Hematopoietic multipotent progenitor cell (in vitro differentiated cells): ENCODE measurements at places on chromosomes 6 and 20. TPM values are rescaled to one million over a fixed set of nuclear protein-coding genes. Genes with fewer than 3 reads are reported as not detected.

DNA sequence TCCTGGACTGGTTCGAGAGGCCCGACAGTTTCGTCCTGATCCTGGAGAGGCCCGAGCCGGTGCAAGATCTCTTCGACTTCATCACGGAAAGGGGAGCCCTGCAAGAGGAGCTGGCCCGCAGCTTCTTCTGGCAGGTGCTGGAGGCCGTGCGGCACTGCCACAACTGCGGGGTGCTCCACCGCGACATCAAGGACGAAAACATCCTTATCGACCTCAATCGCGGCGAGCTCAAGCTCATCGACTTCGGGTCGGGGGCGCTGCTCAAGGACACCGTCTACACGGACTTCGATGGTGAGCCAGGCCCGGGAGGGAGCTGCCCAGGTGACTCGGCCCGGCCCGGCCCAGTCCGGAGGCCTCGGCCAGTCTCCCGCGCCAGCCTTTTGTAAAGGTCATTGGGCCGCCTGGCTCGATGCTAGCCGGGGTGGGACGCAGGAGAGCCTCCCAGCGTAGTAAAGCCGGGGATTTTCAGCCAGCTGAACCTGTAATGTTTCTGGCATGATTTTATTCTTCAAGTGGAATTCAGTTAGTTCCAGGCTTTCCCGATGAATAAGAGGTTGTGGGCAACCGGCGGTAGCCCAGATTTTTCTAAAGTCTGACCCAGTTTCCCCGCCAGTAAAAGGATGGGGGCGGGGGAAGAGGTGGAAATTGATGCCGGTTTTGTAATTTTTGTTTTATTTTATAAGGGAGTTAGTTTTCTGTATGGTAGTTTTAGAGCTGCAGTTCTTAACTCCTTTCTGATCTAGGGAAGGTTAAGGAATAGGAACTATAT lies 1.4 kb downstream of the PIM1 start:
- DNase-seq = no peak

GRCh38 chr6:25303254-25303653 lies 24.1 kb downstream of the CARMIL1 start:
- no peak for DNase-seq

- DNase-seq = no peak
These were observed 47.1 kb downstream of the TRIM27 start for GRCh38 chr6:28876710-28877109.

- DNase-seq = no peak
These were observed 32.7 kb downstream of the TUBB2B start for GRCh38 chr6:3194535-3195419.

DNA sequence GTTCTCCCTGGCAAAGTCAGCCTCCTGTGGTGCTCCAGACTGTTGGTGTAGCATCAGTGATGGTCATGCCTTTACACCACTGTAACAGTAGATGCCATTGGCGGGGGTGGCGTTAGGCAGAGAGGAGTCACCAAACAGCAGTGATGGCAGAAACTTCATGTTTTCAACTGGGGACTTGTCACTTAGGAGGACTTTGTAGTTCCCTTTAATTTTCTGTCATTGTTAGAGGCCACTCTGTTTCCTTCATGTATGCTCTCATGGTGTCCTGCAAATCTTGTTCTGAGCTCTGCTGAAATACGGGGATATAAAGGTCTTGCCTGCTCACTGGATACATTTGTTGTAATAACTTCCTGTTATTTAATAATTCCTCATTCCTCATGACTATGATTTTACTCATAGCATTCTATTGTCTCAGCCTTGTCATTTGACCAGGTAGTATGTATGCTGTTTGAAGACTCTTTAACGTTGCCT lies 4.6 kb downstream of the MAP3K4 start:
- DNase-seq = no peak

GRCh38 chr20:38859070-38859690 lies 53.7 kb downstream of the PPP1R16B start:
- peak; percentile 10 for DNase-seq

DNA sequence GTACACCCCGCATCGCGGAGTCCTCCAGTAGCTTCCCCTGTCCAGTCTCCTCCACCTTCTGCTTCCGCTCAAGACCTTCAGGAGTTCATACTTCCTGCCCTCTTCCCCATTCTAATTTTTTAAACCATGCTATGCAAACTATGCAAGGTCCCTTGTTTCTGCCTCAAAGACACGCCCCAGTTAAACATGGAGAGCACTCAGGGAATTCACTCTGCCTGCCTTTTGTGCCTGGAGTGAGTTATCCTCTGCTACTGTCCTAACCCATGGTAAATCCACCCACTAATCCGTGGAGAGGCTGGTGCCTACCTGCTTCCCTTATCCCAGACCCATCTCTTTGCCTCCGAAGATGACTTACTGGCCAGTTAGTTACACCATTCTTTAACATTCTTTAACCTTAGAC lies 473.7 kb upstream of the JARID2 start:
- no peak for DNase-seq

- DNase-seq = no peak
These were observed 160.8 kb upstream of the BMP2 start for GRCh38 chr20:6606651-6607050.

DNA sequence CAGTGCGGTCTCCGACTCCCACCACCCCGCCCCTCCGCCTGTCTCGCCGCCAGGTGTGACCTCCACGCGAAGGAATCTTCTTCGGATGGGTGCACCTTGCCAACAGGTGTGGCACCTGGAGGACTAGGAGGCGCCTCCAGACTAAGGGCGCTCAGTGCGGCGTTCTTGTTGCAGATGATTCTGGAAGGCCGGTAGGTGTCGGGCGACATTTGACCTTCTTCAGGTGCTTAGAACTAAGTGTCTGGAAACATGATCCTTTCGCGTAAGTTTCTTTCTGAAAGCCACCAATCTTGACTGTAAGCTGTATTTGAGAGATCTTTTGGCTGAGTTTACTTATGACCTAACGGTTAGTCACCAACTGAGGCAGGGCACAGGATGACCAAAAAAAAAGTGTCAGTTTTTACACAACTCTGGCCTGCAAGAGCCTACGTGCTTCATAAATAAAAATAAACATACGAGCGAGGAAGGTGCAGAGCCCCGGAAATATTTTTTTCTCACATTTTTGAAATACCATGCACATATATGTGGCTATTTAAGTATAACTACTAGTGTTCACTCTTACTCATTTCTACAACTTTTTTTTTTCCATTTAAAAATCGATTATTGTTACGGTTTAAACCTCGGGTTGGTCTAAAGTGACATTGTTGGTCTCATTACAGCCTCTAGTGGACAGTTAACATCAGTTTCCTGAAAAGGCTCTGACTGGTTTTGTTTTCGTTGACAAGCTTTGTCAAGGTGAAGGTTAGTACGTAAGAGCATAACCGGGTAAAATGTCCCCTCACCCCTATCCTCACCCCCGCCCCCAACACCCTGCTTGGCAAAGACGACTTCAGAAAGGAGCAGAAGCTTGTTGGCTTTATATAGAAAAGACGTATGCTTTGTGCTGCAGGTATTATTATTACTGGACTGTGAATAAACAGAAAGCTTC lies 1.6 kb upstream of the ATXN1 start:
- DNase-seq = peak; percentile 72

DNA sequence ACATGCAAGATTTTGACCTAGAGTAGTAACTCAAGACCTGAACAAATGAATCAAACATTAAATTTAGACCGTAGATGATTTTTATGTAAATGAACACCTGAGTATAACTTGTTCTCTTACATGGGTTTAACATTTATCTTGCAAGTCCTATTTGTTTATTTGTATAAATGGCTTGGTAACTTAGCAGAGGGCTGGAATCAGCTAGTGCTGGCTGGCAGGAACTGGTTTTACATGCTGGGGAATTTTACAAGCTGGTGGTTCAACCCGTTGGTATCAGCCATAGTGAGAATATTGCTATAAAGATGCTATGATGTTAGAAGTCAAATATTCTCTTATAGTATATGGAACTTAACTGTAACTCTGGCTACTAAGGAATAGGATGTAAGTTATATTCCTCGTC lies 8.9 kb downstream of the SLC22A2 start:
- no peak for DNase-seq

- peak; percentile 66 for DNase-seq
These were observed 201.6 kb upstream of the SGK1 start for GRCh38 chr6:134519465-134519864.

DNA sequence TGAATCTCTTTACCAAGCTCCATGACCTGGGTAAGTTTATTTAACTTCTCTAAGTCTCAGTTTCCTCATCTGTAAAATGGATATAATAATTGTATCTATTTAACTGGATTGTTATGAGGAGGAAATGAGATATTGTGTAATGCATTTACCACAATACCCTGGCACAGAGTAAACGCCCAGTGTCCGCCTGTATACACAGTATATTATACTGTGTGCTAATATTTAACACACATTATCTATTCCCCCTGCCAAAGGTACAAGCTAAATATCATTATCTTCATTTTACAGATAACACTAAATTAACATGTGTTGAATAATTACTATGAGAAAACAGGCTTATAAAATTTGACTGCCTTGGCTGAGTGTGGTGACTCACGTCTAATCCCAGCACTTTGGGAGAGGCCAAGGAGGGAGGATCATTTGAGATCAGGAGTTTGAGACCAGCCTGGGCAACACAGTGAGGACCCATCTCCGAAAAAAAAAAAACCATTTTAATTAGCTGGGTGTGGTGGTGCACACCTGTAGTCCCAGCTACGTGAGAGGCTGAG lies 38.7 kb upstream of the TNFRSF21 start:
- DNase-seq = no peak

DNA sequence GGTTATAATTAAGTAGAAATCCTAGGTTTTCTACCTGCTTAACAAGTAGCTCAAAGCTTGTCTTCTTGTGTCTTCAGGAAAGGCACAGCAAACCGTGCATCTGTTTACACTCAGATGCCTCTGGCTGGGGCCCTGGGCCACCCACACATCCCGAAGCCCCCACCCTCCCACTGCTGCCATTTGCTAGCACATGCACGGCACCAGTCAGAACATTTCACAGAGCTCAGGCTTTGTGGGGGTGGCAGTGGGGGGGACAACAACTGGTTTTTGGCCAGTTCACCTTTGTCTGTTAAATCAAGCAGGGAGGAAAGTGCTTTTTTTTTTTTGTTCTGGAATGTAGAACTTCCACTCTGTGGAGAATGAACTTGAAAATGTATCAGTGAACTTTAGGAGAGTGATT lies 77.7 kb downstream of the LINC00237 start:
- DNase-seq = no peak

GRCh38 chr6:138410972-138411880 lies 7.2 kb downstream of the HEBP2 start:
- DNase-seq = peak; percentile 46

DNA sequence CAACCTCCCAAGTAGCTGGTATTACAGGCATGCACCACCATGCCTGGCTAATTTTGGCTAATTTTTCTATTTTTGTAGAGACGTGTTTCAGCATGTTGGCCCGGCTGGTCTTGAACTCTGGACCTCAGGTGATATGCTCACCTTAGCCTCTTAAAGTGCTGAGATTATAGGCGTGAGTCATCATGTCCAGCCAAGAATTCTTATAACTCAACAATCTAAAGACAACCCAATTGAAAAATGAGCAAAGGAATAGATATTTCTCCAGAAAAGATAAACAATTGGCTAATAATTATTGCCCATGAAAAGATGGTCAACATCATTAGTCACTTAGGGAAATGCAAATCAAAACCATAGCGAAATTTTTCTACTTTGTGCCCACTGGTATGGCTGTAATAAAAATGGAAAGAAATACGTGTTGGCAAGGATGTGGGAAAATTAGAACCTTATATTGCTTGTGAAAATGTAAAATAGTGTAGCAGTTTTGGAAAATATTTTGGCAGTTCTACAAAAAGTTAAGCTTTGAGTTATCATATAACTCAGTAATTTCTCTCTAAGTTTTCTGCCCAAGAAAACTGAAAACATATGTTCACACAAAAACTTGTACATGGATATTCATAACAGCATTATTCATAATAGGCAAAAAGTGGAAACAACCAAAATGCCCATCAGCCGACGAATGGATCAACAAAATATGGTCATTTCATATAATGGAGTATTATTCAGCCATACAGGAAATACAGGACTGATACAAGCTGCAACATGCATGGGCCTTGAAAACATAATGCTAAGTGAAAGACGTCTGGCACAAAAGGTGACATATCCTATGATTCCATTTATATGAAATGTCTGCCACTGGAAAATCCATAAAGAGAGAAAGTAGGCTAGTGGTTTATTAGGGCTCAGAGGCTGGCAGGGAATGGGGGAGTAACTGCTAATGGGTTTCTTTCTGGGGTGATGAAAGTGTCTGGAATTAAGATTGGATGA lies 87.8 kb downstream of the UTRN start:
- no peak for DNase-seq

DNA sequence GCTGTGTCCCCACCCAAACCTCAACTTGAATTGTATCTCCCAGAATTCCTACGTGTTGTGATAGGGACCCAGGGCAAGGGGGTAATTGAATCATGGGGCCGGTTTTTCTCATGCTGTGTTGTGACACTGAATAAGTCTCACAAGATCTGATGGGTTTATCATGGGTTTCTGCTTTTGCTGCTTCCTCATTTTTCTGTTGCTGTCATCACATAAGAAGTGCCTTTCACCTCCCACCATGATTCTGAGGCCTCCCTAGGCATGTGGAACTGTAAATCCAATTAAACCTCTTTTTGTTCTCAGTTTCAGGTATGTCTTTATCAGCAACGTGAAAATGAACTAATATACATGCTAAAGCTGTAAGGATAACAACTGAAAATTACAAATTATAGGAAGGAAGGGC lies 88.3 kb downstream of the CDYL start:
- DNase-seq = no peak

DNA sequence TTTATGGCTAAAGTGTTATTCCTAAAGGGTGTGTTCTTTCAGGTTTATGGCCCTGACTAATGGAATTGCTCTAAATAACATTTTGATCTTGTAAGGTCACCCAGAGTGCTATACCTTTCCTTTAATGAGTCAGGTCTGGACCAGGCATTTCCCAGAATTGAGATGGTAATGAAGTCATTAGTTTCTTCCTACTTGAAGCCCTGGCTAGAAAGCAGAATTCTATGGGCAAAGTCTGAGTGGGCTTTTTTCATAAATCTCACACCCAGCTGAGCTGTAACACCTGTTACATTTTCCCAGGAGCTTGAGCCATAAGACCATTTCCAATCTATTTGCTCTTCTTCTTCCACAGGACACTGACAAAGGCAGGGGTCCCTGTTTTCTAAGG lies 122.0 kb upstream of the ID4 start:
- DNase-seq = no peak

DNA sequence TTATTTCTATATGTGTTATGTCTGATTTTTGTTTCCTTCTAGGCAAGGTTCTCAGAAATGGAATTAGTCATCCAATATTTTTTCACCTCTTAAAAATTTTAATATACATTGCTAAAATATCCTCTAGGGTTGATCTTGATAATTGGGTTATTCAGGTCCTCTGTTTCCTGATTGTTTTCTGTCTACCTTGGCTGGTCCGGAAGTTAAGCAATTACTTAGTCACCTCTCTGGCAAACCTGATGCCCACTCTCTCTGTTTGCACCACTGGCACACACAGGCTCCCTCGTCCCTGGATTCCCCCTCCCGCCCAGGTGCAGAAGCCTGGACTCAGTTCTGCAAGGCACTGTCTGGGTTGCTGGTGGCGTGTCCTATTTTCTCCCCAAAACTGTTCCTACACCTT lies 27.7 kb downstream of the CST9L start:
- no peak for DNase-seq

- no peak for DNase-seq
These were observed 185.9 kb downstream of the ANKRD60 start for GRCh38 chr20:58042591-58042990.

Gene CDH4
- total RNA-seq = 8.6 TPM

Gene ATAT1
- 11.0 TPM for total RNA-seq

Gene WFDC5
- not detected for total RNA-seq

Gene ENTPD6
- total RNA-seq = 43.6 TPM

Gene KCNS1
- 0.54 TPM for total RNA-seq

Gene TMEM74B
- 0.27 TPM for total RNA-seq

Gene ID1
- 1,163 TPM for total RNA-seq

Gene AGPAT1
- 41.7 TPM for total RNA-seq

Gene TCF15
- total RNA-seq = 0.81 TPM

Gene DUSP15
- 8.6 TPM for total RNA-seq
